ENCODE measurements at places on chromosomes 3 and 15.

- no peak for DNase-seq
Observed at GRCh38 chr15:93830221-93831080, 400.9 kb upstream of the MCTP2 start.

- DNase-seq: no peak
Observed at GRCh38 chr3:30355622-30356021, 250.8 kb upstream of the TGFBR2 start.

DNA sequence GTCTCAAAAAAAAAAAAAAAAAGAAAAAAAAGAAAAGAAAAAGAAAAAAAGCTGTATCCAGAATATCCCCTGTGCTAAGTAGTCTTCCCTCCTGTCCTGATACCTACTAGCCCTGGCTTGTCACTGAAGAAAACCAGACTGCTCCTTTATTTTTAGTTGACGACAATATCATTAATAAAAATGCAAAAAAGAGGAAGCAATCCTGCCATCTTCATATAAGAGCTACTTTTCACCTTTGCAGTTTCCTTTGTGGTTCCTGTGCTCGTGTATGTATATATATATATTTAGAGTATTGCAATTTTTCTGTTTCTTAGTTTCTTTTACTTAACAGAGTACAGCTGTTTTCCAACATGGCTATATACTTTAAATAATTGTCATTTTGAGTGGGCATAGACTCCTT is 13.6 kb downstream of the C3orf20 start:
- DNase-seq: no peak

DNA sequence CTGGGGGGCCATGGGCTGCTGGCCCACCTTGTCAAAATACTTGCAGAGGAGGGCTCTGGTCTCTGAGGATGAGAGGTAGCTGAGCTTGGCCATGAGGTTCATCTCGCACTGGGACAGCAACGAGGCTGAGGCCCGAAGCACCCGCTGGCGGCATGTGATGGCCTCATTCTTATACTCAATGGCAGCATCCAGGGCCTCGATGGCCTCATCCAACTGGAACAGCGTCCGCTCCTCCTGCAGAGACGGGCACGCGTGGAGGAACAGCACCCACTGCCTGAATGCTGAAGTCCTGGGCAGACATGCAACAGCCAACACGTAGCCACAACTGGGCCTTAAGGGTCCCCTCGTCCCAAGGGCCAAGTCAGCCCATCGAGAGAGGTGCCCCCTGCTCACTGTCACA is 25.0 kb downstream of the KIF7 start:
- no peak for DNase-seq

GRCh38 chr3:138971766-138972320 is 24.8 kb downstream of the FOXL2NB start:
- DNase-seq: no peak

- no peak for DNase-seq
Observed at GRCh38 chr3:53719796-53720195, 126.4 kb downstream of the CHDH start.

GRCh38 chr3:86230762-86231161 is 760.2 kb downstream of the VGLL3 start:
- no peak for DNase-seq

- no peak for DNase-seq
Observed at GRCh38 chr15:34883633-34884032, 85.9 kb downstream of the AQR start.

DNA sequence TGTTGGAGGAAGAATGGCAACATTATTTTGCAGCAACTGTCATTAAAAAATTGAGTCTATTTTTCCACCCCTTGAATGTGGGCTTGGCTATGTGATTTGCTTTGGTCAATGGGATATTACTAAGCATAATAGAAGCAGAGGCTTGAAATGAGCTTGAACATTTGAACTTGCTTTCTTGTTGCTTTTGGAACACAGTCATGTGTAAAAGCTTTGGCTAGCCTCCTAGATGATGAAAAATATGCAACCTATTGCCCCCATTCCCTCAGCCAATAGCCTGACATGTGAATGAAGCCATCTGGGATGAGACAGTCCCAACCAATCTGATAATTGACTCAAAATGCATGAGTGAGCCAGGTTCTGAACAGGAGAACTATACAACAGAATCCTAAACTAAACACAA is 78.4 kb downstream of the PLSCR2 start:
- no peak for DNase-seq

GRCh38 chr15:80501476-80501875 is 97.3 kb downstream of the ARNT2 start:
- DNase-seq: no peak

- DNase-seq: no peak
Observed at GRCh38 chr3:191417457-191417729, 43.6 kb upstream of the PYDC2 start.

GRCh38 chr15:90497912-90498311 is 31.8 kb upstream of the CRTC3 start:
- no peak for DNase-seq

GRCh38 chr3:4935347-4935746 is 43.9 kb upstream of the BHLHE40 start:
- peak; percentile 36 for DNase-seq

GRCh38 chr3:54511766-54512365 is 389.5 kb downstream of the CACNA2D3 start:
- no peak for DNase-seq

- DNase-seq: no peak
Observed at GRCh38 chr3:154280161-154280560, 44.1 kb downstream of the DHX36 start.

DNA sequence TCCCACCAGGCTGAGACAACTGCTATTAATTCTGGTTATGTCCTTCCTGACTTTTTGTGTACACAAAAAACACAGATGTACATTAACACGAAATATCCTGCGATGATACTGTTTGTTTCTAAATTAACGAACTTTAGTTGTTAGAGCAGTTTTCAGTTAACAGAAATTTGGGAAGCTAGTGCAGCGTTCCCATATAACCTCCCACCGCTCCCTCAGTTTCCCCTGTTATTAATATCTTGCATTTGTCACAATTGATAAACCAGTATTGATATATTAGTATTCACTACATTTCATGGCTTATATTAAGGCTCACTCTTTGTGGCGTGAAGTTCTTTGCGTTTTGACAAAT is 45.3 kb upstream of the RNU6-1 start:
- no peak for DNase-seq

- no peak for DNase-seq
Observed at GRCh38 chr15:75809986-75810750, 33.1 kb upstream of the UBE2Q2 start.

DNA sequence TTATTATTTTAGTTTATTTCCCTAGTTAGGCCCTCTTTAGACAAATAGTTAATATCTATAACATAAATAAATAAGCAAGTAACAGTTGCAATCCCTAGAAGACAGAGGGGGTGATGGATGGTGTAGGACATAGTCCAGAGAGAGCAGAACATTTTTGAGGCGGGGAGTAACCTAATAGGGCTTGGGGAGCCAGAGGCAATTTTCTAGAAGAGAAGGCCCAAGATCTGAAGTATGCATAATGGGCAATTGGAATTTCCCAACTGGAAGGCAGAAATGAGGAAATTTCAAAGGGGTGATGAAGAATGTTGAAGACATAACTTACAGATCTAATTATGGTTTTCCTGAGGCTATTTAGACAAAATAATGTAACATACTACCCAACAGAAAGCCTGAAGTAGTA is 525.7 kb downstream of the TUSC7 start:
- no peak for DNase-seq

- no peak for DNase-seq
Observed at GRCh38 chr3:45553469-45553974, 41.0 kb upstream of the LIMD1 start.

GRCh38 chr15:50886611-50887345 is 21.7 kb upstream of the AP4E1 start:
- no peak for DNase-seq

DNA sequence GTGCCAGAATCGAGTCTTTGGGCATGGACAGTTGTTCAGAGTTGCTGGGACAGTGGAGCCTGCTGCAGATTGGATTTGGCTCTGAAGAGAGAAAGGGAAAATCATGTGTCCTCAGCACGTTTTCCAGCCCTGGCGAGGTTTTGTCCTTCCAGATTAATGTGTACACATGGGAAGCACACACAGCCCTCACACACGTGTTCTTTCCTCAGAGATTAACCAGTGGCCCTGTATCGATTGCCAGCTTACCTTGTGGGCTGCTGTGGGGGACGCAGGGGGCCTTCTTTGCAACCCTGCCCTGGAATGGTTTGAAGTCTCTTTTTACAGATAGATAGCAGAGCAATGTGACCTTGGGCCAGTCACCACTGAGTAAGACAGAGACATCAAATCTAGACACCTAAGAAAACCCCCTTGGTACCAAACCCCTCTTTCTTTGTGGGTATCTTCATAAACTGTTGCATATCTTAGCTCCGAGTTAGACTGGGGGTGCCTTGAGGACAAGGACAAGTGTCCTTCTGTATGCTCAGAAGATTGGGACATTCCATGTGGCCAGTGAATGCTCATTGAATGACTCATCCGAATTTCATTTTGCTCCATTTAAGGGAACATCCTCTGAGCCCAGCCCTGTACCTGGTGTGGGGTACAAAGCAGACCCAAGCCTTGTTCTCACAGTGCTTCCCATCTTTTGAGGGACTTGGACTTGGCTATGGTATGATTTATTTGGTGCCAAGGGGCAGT is 48.0 kb downstream of the SMAD6 start:
- DNase-seq: no peak

- no peak for DNase-seq
Observed at GRCh38 chr3:157103280-157103679, 56.7 kb downstream of the CCNL1 start.

- DNase-seq: no peak
Observed at GRCh38 chr15:100733101-100733842, 130.9 kb downstream of the ASB7 start.

DNA sequence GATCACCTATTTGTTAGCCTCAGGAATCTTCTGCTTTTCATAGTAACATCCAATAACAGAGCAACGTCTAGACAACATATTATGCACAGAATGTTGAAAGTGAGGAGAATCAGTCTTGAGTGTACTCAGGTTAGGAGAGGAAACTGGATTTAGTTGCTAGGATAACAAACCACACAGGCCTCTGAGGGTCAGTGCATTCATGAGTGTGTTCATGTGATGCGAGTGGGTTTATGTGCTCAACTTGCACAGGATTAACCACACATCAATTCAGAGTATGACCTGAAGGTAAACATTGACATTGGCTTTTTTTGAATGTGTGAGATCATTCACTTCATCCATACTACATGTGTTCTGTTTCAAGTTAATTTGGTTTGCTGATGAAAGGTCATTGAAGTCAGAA is 287.6 kb downstream of the DIPK2A start:
- DNase-seq: no peak

DNA sequence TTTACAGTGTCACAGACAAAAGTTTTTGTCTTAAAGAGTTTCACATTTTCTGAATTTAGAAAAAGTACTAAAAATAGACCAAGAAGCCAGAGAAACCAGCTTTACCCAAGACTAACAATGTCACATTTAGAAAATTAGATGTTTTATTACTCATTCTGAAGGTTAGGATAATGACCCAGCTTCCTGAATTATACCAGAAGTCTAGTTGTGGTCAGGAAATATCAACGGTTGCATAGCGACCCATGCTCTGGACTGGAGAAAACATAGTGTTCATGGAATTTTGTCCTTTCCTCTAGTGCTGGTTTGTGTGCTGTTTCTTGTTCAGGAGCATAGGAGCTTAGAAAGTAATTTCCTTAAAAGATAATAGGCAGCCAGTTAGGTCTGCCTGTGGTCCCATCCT is 59.0 kb downstream of the DPPA2 start:
- no peak for DNase-seq

- no peak for DNase-seq
Observed at GRCh38 chr3:159924411-159924810, 64.2 kb upstream of the IL12A start.

GRCh38 chr3:95815828-95816227 is 998.6 kb upstream of the EPHA6 start:
- no peak for DNase-seq

DNA sequence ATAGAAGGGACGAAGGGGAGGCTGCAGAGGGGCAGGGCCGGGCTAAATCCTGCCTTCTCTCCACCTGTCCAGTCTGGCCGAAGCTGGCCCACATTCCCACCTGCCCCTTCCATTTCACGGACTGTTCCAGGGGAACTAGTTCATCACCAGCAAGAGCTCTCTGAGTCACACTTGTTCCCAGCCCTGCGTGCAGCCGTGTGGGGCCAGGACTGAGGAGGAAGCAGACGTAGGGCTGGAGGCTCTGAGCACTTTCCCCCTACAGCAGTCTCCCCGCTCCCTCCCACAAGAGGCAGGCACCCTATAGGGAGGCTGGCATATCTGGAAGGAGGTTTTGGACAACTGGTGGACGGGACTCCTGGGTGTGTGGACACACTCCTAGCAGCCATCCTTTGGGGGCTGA is 3.0 kb downstream of the ITIH4 start:
- no peak for DNase-seq

DNA sequence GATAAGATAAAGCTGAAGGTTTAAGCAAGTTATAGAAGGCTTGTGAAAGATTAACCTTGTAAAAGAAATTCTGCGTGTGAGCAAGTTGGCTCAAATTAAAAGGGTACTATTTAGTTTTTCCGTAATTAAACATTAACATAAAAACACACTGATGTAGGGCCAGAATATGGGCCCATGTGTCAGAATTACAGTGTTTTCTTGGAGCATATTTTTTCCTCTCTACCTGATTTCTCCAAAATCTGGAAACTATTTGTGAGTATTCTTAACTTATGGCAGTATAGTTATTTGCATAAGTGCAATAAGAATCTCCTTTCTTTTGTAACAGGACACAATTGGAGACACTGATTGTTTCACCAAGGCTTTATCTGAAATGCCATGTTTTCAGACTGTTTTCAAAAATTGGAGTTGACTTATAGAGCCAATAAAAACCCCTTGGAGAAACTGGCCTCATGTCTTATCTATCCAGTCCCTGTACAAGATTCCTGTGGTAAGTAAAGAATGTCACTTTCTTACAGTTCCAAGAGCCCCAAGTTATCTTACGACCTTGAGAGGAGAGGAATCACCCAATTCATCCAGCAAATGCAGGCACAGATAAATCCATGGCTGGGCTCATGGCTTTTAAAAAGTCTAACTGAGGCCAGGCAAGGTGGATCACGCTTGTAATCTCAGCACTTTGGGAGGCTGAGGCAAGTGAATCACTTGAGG is 47.8 kb upstream of the P2RY1 start:
- DNase-seq: no peak

GRCh38 chr3:186038360-186038759 is 70.5 kb downstream of the ETV5 start:
- DNase-seq: no peak

- no peak for DNase-seq
Observed at GRCh38 chr3:17535274-17535673, 207.2 kb downstream of the TBC1D5 start.

- peak; percentile 60 for DNase-seq
Observed at GRCh38 chr15:74776821-74777768, 4.8 kb upstream of the CSK start.

Data from stimulated activated naive CD8-positive, alpha-beta T cell treated with anti-CD3 and anti-CD28 coated beads, Interleukin-15, amount 100 ng/mL, for 72 hours (primary cell).